ENCODE measurements at places on chromosomes 6 and 20. TPM values are rescaled to one million over a fixed set of nuclear protein-coding genes. Genes with fewer than 3 reads are reported as not detected.

The ZKSCAN8 gene
- 16.2 TPM for total RNA-seq

The TREML2 gene
- total RNA-seq: not detected

The RHAG gene
- not detected for total RNA-seq

The SLC4A11 gene
- 0.51 TPM for total RNA-seq

The TRERF1 gene
- 4.1 TPM for total RNA-seq

The CFAP61 gene
- 0.26 TPM for total RNA-seq

The SSTR4 gene
- total RNA-seq: not detected

The TMEM200A gene
- total RNA-seq: 44.2 TPM

The YIPF3 gene
- total RNA-seq: 106 TPM

The BPI gene
- not detected for total RNA-seq

The TASP1 gene
- total RNA-seq: 6.3 TPM

The RIPOR2 gene
- 0.51 TPM for total RNA-seq

The ZNF341 gene
- 0.99 TPM for total RNA-seq

The FGD2 gene
- not detected for total RNA-seq

The MOG gene
- not detected for total RNA-seq

The TPMT gene
- 17.5 TPM for total RNA-seq

The PBX2 gene
- 35.0 TPM for total RNA-seq

DNA sequence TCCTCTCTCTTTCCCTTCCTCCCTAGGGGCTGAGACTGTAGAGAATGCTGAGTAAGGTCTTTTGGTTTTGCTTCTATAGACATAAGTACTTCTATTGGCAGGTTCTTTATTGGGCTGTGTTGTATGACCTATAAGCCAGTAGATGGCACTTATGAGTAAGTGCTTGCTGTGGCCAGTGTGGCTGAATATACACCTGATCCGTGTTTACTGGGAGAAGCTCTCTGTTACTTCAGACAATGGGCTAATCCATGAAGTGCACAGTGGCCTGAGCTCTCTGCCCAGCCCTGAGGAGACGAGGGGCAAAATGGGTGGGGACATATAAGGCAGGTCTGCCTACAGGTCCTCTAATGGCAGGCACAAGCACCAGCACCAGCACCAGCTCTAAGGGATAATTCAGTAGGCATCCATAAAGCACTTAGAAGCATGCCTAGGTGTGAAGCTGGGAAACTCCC, 610.3 kb downstream of the RNF144B start:
- DNase-seq: peak; percentile 58

GRCh38 chr20:61802721-61803311, 262.9 kb downstream of the TAF4 start:
- no peak for DNase-seq

DNA sequence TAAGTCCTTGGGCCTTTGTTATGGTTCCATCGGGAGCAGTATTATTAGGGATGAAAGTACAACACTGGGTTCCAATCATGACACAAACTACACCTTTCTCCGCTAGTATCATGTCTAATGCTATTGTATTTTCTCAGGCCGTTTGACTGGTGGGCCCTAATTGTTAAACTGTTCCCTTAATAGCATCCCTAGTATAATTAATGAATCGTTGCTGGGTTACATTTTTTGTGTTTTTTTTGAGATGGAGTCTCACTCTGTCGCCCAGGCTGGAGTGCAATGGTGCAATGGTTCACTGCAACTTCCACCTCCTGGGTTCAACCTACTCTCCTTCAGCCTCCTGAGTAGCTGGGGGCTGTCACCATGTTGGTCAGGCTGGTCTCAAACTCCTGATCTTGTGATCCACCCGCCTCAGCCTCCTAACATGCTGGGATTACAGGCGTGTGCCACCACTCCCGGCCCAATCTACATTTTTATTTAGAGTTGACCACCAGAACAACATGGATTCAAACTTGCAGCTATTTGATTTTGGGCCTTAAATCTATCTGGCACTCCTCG, 4.1 kb upstream of the ZNFX1 start:
- no peak for DNase-seq

DNA sequence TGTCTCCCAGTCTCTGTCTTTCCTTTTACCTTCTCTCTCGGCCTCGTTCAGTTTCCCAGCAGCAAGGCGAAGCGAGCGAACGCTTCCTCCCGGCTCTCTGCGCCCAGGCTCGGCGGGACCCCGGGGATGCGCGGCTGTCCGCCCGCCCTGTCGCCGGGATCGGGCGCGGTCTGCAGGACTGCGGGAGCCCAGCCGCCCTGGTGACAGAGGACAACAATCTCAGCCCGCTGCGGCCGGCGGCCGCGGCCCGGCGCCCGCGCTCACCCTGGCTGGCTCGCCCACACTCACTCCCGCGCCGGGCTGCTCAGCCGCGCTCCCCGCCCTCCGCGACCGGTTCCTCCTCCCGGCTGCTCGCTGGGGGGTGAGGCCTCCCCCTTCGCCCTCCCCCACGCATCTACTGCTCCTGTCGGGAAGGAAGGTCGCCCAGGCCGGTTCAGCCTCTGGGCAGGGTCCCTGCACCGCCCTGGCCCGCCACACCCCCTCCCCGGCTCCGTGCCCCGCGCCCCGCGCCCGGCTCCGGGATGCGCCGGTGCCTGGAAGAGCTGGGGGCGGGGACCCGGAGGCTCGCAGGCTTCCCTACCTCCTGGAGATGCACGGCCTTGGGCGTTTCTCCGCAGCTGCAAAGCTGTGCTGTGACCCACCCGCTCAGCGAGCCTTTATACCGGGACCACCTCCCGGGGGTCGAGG, 410 bp downstream of the SYNE1 start:
- DNase-seq: peak; percentile 20

DNA sequence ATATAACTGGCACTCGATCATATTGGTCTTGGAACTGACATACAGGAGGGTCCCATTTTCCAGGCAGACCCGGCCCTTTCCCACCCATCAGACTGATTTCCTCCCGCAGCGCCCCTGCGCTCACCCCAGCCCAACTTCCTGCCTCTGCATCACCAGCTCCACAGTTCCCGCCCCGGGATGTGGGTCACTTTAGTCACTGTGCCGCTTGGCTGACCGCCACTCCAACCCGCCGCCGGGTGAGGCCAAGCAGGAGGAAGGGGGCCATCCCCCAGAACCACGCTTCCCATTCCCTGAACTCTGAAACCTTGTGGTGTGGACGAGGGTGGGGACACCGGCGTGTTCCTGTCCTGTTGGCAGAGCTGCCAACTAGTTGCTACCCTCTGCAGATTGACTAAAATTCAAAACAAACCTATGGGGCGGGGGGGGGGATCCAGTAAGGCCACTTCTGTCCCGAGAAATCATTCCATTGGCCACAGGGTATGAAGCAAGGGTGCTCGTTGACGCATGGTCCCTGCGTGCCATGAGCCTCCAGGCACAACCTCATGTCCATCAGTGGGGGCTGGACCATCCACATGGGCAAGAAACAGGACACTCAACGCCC, 12.3 kb downstream of the TGM2 start:
- DNase-seq: peak; percentile 76

- DNase-seq: no peak
Measured at GRCh38 chr6:16827627-16828026, 66.4 kb upstream of the ATXN1 start.

DNA sequence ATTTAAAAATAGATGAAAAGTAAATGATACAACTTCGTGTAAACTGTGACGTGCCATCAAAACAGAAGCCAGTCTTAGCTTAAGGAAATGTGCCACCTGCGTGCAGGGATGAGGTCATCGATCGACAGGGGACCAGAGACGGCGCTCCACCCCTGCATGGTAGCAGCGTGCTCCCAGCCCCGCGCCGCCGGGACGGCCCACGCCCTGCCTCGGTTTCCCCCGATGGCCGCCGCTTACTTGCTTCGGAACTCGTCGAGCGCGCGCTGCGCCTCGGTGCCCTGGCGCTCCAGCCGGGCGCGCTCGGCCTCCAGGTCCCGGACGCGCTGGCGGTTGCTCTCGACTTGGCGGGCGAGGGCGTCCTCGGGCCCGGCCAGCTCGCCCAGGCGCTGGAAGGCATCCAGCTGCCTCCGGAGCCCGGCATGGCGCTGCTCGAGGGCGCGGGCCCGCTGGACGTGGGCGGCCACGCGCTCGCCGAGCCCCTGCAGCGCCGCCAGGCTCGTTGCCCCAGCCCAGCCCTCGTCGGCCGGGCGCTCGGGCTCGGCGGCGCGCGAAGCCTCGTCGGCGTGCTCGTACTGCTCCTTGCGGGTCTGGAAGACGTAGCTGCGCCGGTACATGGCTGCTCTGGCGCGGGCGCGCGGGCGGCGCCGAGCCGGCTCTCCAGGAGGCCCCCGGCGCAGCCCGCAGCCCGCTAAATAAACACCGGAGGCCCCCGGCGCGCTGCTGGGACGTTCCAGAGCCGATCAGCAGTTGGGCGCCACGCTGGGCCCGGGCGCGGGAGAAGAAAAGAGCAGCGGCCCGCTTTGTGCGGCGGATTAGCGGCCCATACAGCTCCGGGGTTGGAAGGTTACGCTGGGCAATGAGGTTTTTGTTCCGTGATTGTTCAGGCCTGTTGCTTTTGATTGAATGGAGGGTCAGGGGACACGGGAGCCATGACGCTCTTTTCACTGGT, at the start of gene BFSP1:
Gene BFSP1, minus strand, starts transcription at position 664 of the 949 bp plus-strand sequence. Its CDS starts 50 bp downstream, at position 614.
- DNase-seq: peak; percentile 58

- peak; percentile 29 for DNase-seq
Measured at GRCh38 chr6:19691465-19692167, 145.6 kb upstream of the ID4 start.

- peak; percentile 82 for DNase-seq
Measured at GRCh38 chr20:19688031-19688806, 69.8 kb upstream of the RIN2 start.

GRCh38 chr6:43729537-43729936, 40.5 kb upstream of the VEGFA start:
- DNase-seq: no peak

DNA sequence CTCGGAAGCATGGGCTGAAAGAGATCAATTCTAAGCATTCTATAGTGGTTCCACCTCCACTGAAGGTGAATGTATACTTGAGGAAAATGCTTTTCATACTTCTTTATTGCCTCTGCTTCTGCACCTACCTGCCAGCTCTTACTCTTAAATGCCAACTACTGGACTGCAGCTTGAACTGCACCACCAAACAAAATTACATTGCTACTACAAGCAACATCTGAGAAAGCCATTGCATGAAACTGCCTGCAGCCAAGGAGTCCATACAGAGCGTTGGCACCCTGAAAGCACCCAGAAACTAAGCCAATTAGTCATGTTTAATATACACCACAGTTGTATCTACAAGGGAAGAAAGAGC, 440.9 kb downstream of the BTBD3 start:
- DNase-seq: no peak

GRCh38 chr6:46370622-46371021, 120.6 kb downstream of the RCAN2 start:
- DNase-seq: no peak

- peak; percentile 40 for DNase-seq
Measured at GRCh38 chr6:89675949-89676748, 37.6 kb upstream of the LYRM2 start.

DNA sequence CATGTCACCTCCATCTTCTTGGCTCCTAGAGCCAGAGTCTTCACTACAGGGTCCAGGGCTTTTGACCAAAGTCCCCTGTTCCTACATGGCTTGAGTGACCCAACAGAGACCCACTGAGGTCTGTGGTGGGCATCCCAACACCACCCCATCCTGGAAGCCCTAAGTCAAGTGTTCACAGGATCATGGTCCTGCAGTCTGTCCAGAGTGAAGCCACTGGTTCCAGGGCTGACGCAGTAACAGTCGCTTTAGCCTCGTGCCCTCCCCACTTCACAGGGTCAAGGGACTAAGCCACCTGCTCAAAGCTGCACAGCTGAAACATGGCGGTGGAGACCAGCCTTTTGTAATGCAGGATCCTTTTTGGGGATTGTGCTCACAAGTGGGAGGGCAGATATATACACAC, 133.9 kb downstream of the JPH2 start:
- no peak for DNase-seq

DNA sequence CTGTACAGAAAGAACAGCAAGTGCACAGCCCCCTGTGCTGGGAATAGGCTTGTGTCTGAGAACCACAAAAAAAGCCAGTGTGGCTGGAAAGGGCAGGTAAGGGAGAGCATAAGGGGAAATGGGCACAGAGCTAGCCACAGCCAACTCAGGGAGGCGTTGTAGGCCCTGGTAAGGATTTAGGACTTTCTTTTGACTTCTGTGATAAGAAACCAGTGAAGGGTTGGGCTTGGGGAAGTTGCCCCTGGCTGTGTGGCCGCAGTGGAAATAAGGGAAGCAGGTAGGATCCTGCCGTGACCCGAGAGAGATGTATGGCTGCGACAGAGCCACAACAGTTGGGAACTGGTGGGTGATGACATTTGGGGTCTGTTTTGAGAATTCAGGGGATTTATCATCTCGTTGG, 30.0 kb upstream of the PHACTR2 start:
- no peak for DNase-seq

DNA sequence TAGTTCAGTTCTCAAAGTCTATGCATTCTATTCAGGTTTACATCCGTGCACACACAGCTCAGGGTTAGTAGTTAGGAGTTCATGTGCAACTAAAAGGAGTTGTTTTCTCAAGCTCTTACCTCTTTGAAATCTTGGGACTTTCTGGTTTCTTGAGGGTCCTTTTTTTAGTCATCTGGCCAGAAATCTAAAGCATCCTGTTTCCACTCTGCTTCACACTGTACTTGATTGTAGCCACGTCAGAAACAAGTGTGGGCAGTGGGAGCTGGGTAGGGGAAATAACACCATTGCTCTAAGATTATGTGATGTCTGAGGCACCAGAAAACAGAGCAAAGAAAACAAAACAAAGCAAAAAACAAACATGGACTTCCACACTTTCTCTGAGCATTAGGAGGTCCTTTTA, 58.3 kb downstream of the HDGFL1 start:
- DNase-seq: no peak

GRCh38 chr6:156917213-156917612, 140.0 kb downstream of the ARID1B start:
- no peak for DNase-seq

GRCh38 chr6:38498085-38498484, 141.6 kb downstream of the BTBD9 start:
- DNase-seq: peak; percentile 39

GRCh38 chr6:38797391-38797790, 82.3 kb downstream of the DNAH8 start:
- no peak for DNase-seq
